ENCODE measurements at places on chromosomes 3 and 15.
A peak's percentile ranks its signal among the peaks of the same experiment; 100 is the strongest.

GRCh38 chr3:181921220-181921619 is 209.5 kb downstream of the SOX2 start:
- no peak for DNase-seq

DNA sequence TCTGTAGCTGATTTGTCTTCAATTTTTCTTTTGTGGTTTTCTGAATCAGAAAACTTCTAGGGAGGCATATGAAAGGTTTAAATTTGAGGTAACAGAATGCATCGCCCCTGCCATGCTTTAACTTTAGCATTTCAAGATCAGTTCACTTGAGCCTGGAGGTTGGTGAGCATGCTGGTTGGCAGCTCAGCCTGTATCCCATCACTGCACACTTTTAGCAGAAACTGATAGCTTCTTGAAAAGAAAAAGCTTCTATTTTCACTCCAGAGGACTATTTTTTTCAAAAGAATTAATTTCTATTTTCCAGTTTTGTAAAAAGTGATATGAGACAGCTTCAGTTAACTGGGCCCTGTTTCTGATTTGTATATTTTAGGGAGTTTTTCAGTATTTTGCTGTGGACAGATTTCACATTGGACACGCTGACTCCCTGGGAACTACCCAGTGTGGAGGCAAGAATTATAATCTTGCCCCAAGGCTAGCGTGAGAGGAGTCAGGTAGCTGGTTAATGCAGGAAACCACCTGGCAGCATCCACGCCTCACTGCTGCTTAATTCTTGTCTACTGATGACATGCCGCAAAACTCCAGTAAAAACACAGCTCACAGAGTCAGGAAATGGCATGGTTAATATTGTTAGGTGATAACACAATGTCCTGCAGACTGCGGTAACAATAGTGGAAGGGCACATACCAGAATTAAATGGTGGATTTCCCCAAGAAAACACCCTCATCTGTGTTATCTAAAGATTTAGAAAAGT is 71.4 kb downstream of the DUT start:
- no peak for DNase-seq

GRCh38 chr15:76664895-76665294 is 240.2 kb downstream of the SCAPER start:
- DNase-seq = no peak

GRCh38 chr3:105315815-105316214 is 50.9 kb upstream of the ALCAM start:
- DNase-seq = no peak

GRCh38 chr3:116253511-116253910 is 191.8 kb downstream of the LSAMP start:
- DNase-seq = no peak

DNA sequence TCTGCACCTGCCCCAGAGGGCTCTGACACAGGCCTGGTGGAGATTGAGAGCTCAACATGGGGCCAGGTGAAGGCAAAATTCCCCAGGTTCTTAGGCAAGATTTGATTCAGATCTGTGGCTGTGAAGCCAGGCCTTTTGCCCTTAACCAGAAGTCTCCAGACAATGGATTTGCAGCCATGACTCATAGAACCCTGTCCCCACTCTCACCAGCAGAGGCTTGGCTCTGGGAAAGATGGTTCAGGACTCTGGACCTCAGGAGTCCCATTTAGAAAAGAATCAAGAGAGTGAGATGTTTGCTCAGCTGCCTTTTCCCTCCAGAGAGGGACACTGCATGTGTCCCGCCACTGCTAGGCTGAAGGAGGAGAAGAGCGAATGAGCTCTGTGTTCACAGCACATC is 361.4 kb upstream of the ICE2 start:
- DNase-seq = no peak

- DNase-seq = no peak
These were observed 7.0 kb upstream of the CPB1 start for GRCh38 chr3:148820361-148821245.

DNA sequence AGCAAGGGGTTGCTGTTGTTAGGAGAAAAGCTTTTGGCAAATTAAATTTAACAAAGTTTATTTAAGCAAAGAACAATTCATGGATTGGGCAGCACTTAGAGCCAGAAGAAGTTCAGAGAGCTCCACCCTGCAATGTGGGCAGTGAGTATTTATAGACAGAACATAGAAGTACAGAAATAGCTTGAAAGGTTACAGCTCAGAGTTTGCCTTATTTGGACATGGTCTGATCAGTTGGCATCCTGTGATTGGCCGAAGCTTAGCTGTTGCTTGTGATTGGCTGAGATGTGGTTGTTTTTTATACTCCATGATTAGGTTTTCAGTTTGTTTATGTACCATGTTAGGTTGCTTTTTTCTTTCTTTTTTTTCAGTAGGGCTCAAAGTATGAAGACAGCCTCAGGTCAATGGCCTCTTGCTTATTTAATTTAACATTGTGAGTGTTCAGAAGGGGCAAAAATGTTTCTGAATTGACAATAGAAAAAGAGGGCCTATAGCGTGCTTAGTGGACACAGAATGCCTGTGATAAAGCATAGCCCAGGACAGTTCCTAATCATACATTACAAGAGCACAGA is 293.8 kb downstream of the IGSF11 start:
- no peak for DNase-seq

DNA sequence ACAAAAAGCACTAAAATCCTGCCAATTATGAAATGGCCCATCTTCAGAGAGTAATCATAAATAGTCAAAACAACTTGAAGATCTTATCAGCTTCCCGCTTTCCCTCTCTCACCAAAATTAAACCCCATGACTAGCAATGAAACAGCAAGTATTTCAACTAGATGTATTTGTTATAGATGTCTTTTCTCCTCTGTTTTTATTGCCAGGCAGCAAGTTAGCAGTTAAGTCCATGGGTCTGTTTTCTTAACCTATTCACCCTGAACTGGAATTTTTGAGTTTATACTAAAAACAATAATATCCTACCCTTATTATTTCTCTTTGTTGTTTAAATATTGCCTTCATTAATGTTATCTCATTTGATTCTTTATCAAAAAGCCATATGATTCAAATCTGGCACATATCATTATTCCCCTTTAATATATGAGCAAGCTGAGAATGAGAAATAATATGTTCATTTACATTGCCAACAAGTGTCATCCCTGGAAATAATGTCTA is 23.3 kb downstream of the AQP9 start:
- no peak for DNase-seq

DNA sequence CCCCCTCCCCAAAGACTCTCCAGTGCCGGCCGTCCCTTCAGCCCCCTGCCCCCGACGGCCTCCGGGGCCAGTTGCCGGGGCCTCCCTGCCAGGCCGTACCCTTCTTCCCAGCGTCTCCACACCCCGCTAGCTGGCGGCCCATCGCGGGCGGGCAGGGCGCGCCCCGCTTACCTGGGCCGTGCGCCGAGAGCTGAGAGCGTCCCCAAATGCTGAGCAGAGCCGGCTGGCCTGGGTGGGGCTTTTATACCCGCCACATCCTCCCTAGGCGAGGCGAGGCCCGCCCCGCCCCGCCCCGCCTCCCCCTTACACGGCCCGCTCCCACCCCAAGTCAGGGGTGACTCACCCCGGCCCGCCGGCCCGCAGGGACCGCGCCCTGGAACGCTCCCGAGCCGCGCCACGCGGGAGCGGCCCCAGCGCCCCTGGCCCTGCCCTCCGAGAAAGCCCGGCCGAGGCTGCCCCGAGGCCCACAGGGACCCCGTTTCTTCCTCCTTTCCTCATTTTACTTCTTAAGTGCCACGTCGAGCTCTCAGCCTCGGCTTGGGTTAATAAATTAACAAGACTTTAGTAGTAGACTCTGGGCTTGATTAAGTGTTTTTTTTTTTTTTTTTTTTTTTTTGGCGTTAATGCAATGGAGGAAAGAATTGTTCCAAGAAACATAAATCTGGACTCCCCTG is at the start of gene ANXA2:
TSS of gene ANXA2 (minus strand) at position 215 of the 674 bp plus-strand sequence. CDS start 11,911 bp downstream, outside the sequence.
- DNase-seq = peak; percentile 73

- DNase-seq = no peak
These were observed 4.1 kb upstream of the PSMA4 start for GRCh38 chr15:78536134-78536533.

DNA sequence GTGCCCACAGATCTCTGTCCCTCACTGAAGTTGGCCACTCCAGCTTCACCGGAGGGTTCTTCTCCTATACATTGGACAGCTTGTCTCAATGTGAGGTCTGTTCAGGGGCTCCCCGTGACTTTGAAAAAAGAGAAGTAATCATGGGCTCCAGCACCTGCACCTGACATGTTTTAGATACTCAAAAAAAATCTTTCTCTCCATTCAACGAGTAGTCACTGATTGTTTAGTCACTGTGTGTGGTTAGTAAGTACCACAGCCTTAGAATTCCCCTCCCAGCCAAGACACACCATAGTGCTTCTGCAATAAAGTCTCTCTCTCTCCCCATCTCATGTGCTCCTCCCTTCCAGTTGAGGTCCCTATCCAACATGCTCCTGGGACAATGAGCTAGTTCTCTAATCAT is 18.6 kb downstream of the CCR9 start:
- no peak for DNase-seq

- DNase-seq = no peak
These were observed 80.1 kb downstream of the AQR start for GRCh38 chr15:34889476-34889875.

DNA sequence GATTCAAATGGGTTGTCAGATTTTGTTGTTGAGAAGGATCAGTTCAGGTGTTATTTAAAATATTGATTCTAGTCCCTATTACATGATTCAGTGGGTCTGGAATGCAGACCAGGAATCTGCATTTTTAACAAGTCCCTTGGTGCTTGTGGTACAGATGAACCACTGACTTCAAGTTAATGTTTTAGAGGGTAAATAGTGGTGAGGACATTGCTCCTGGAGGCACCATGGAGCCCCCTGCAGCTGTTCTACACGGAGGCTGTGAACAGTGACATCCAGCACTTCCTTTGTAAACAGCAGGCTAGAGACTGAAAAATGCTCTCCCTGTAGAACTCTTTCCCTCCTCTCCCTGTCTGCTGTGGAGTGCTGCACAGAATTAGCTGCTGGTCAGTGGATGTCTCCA is 4.8 kb upstream of the FSIP1 start:
- DNase-seq = no peak
